Retinal pigment epithelial cell (primary cell): ENCODE measurements at places on chromosomes 4 and X.

DNA sequence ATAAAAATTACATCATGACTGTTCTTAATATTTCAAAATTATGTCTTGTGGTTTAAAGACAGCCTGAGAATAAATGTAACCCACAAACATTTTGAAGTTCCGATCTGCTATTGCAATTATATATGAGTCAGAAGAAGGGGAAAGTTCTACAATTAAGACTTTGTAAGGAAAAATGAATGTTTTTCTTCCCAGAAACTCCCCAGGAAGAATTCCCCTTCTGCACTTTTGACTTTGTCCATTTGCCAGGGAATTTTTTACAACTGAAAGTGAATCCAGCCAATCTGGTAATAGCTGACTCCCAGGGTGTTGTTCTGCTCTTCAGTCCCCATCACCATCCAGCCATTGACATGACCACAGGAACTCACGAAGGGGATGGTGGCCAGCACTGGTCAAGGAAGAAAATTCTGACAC, 61.6 kb upstream of the NOCT start:
- peak; percentile 58 for DNase-seq

DNA sequence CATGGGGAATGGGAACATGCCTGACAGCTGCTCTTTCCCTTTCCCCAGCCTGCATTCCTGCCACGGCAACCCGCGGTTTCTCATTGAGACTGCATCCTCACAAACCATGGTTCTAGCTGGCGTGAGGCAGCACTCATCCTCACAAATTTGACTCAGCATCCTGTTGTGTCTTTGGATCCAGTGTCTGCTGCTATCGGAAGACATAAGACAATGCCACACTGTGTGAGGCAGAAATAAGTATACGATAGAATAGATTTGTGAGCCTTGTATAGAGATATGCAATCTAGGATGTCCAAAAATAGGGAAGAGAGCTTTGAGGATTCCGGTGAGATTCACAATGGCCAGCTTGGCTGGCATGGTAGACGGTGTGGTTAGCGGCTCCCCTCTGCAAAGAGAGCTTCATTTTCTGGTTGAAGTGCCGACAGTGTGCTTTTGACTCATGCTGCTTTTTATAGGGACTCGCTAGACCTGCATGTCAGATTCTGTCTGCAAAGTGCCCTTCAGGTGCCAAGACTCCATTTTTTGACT, 161.3 kb upstream of the PSAPL1 start:
- no peak for DNase-seq

GRCh38 chrX:7163146-7163677, 15.3 kb upstream of the PUDP start:
- DNase-seq = no peak

- no peak for DNase-seq
These were observed 90.5 kb downstream of the FBXO8 start for GRCh38 chr4:174192943-174193342.

DNA sequence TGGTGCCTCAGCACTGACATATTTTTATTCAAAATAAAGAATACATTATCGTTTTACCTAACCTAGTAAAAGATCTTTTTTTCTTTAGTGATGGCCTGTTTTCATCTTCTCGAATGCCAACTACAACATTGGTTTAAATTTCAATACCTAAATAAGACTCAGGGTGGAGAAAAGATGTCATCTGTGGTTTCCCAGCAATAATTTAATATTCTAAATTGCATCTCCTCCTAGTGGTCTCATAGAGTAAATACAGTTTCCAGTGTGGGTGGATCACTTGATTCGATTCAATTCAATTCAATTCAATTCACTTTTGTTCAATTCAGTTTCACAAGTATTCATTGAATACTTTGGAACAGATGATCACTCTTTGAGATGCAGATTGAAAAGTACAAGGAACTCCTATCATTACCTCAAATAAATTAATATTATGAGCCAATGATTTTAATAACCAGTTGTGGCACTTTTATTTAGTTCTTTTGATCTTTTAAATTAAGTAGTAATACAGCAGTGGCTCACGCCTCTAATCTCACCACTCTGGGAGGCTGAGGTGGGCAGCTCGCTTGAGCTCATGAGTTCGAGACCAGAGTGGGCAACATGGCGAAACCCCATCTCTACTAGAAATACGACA, 427.2 kb downstream of the FAT4 start:
- DNase-seq = no peak

DNA sequence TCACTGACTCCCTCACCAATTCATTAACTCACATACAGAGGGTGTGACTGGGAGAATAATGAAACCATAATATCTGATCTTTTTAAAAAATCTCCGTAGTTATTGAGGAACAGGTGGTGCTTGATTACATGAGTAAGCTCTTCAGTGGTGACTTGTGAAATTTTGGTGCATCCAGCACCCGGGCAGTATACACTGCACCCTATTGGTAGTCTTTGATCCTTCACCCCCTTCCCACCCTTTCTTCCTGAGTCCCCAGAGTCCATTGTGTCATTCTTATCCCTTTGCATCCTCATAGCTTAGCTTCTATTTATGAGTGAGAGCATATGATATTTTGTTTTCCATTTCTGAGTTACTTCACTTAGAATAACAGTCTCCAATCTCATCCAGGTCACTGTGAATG, 1143.8 kb downstream of the PCDH19 start:
- DNase-seq = no peak

- DNase-seq = no peak
These were observed 3.7 kb upstream of the RHOH start for GRCh38 chr4:40193016-40193571.

GRCh38 chr4:185955151-185955770, 113.7 kb upstream of the TLR3 start:
- no peak for DNase-seq

GRCh38 chr4:5463936-5464650, 244.3 kb downstream of the EVC2 start:
- no peak for DNase-seq
